ENCODE measurements at places on chromosomes 11 and 22.
A peak's percentile ranks its signal among the peaks of the same experiment; 100 is the strongest.

GRCh38 chr22:27801616-27802345, at the start of gene MN1:
TSS of gene MN1 (minus strand) at chr22:27801756. CDS start at chr22:27800543, 1,213 bp downstream.
- DNase-seq = no peak

DNA sequence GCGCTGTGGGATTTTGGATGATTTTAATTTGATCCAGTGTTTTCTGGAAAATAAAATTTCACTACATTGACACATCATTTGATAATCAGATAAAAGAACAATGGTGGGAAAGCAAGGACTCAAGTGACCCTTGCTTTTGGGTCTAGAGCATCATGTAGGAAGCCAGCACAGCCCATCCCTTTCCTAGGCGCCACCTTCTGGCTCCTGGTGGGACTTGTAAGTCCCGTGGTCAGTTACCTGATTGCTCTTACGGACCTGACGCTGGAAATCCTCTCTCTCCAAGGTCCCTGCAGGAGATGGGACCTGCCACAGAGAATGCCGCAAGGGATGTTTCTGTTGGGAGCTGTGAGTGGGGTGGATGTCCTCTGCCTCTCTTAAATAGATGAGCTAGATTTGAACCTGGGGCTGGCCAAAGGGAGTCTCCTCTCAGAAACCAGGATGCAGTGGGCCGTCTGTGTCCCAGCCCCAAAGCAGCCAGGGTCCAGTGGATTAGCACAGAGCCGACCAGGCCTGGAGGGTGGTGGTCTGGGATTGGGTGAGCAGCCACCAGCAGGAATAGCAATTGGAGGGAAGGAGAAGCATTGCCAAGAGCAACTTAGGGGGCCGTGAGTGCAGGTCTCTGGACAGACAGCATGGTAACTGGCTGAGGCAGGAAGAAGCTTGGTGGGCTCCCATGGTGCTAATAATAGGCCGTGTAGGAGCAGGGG, 21.7 kb downstream of the TIMP3 start:
- DNase-seq = no peak

DNA sequence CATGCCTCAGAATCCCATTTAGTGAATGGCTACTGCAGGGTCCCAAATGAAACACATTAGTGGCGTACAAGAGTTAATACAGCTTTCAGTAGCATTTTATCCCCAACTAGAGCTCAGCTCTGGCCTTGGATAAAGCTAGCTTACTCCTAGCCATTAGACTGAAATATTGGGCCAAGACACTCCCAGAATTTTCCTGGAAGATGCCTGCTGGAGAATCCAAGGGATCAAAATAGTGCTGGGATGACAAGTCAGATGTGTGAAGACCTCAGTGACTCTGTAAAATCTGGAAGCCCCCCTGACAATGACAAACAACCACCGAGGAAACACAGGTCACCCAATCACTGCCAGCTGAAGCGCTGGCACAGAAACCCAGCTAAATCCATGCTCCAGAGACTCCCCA, 303.1 kb upstream of the SORL1-AS1 start:
- no peak for DNase-seq

GRCh38 chr11:76083563-76084451, 122.5 kb downstream of the WNT11 start:
- peak; percentile 12 for DNase-seq

DNA sequence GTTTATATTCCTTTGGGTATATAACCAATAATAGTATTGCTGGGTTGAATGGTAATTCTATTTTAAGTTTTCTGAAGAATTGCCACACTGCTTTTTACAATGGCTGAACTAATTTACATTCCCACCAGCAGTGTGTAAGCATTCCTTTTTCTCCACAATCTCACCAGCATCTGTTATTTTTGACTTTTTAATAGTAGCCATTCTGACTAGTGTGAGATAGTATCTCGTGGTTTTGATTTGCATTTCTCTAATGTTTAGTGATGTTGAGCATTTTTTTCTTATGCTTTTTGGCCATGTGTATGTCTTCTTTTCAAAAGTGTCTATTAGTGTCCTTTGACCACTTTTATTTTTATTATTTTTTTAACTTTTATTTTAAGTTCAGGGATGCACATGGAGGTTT, 275.3 kb downstream of the METTL15 start:
- DNase-seq = no peak

GRCh38 chr22:42388130-42388797, 43.9 kb downstream of the NFAM1 start:
- no peak for DNase-seq

GRCh38 chr11:123354371-123354975, 75.6 kb upstream of the GRAMD1B start:
- DNase-seq = no peak

GRCh38 chr22:38345782-38346181, 28.5 kb upstream of the CSNK1E start:
- no peak for DNase-seq

DNA sequence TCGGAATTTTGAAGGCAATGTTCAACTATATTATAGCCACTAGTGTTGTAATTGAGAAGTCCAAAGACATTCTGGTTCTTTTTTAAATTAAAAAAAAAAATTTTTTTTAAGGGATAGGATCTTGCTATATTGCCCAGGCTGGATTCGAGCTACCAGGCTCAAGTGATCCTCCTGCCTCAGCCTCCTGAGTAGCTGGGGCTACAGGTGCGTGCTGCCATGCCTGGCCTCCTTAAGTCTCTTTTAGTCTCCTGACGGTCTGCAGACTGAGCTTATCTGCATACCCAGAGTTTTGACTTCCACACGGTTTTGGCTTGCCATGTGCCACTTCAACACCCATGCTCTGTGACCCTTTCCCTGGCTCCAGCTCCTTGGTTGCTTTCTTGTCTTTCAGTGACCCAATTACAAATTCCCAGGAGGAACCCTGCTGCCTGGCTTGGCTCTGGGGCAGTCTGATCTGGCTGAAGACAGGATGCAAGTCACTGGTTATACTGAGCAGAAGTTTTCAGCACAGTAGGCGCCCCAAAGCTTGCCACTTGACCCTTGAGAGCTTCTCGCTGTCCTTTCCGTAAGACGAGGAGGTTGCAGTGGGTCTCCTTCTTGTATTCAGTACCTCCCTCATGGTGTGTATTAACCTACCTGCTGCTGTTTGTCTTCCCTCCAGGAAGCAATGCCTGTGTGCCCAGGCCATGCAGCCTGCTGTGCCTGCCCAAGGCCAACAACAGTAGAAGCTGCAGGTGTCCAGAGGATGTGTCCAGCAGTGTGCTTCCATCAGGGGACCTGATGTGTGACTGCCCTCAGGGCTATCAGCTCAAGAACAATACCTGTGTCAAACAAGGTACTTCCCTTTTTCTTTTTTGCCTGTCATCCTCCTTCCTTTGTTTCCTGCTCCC, 113.8 kb upstream of the SORL1-AS1 start:
- DNase-seq = no peak

GRCh38 chr11:71286701-71287643, 34.6 kb upstream of the SHANK2 start:
- DNase-seq = peak; percentile 95

- no peak for DNase-seq
Observed at GRCh38 chr11:5394091-5394490, 10.5 kb downstream of the OR51M1 start.

GRCh38 chr22:42379966-42380537, 52.2 kb downstream of the NFAM1 start:
- no peak for DNase-seq

All from kidney epithelial cell (primary cell).